Mesangial cell (primary cell): ENCODE measurements at places on chromosomes 1 and 21. TPM values are rescaled to one million over a fixed set of nuclear protein-coding genes. Genes with fewer than 3 reads are reported as not detected.

Gene FCRL5
- not detected in 2 replicates for total RNA-seq

Gene C1orf122
- 77.2 and 82.7 TPM in 2 replicates for total RNA-seq

Gene HSD3B2
- not detected in 2 replicates for total RNA-seq

Gene MAP10
- 2.3 and 2.6 TPM in 2 replicates for total RNA-seq

Gene FBLIM1
- 198 and 268 TPM in 2 replicates for total RNA-seq

Gene GPR25
- 0.33 TPM in 1 of 2 replicates, not detected in the other for total RNA-seq

Gene CD101
- total RNA-seq = 0.38 and 1.6 TPM in 2 replicates

Gene SLFNL1
- under 0.01 and 0.13 TPM in 2 replicates for total RNA-seq

Gene COL16A1
- total RNA-seq = 16.5 and 68.8 TPM in 2 replicates

Gene MTARC1
- total RNA-seq = 4.2 and 5.2 TPM in 2 replicates

Gene TOMM20
- total RNA-seq = 74.3 and 85.9 TPM in 2 replicates
